Esophagus squamous epithelium (tissue), 5 donors: ENCODE measurements at places on chromosomes 5 and 9.

DNA sequence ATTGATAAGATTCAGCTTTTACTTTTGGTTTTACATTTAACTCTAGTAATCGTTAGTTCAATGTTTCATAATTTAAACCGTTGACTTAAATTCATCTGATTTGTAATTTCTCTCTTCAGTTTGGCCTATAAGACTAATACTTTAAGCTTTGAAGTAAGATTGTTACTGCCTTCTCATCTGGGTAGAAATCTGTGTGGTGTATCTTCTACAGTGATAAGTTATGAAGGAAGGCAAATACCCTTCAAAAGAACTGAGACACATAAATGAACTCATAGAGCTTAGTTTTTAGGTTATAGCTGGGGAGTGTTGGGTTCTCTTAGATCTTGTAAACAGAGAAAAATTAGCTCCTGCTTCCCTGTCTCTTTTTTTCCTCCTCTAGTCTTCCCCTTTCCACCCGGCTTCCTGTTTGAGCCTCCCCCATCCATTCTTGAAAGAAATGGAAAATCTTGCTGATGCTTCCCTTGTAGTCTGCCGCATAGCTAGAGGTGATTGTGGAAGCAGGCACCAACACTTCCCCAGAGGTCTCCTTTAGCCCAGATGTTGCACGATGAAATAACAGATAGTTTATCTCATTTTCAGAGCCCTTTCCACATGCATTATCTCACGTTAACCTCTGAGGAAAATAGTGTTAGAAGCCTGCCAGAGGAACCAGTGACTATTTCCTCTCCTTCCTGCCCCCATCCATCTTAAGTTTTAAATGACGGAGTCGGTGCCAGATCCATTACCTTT, 2.0 kb upstream of the F2RL2 start:
- no peak for DNase-seq

DNA sequence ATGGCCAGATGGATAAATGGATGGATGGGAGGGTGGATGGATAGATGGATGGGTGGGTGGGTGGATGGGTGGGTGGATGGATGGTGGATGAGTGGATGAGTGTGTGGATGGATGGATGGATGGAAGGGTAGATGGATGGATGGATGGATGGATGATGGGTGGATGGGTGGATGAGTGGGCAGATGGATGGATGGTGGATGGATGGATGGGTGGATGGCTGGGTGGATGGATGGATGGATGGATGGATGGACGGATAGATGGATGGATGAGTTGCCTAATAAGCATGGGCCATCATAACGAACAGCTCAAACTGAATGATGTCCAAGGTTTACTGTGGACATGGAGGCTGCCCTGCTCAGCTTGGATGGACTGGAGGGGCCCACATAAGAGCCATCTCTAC, 89.8 kb upstream of the SMIM23 start:
- no peak for DNase-seq

- no peak for DNase-seq
These were observed 44.9 kb downstream of the APBA1 start for GRCh38 chr9:69627281-69627680.

GRCh38 chr5:153748823-153749222, 258.4 kb downstream of the GRIA1 start:
- no peak for DNase-seq

DNA sequence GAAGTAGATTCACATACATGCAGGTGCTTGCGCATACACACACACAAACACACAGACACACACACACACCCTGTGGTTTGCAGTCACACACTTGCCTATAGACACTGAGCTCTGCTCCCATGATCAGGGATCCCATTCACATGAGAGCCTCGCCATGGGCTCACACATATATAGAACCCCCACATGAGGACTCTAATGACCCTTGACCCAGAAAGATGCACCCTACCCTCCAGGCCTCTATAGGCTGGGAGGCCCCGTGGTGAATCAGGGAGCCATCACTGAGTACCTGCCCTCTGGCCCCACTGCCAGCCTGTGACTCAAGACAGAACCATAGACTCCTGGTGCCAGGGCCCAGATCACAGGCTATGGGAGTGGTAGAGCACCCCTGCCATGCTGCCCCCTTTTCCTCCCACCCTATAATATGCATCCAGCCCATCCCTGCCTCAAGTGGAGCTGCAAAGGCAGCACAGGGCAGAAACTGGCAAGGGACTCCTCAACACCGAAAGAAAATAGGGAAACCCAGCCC, 3.3 kb upstream of the AQP3 start:
- no peak for DNase-seq

- DNase-seq, result no peak
These were observed 243.8 kb downstream of the CSNK1G3 start for GRCh38 chr5:123755653-123756317.

DNA sequence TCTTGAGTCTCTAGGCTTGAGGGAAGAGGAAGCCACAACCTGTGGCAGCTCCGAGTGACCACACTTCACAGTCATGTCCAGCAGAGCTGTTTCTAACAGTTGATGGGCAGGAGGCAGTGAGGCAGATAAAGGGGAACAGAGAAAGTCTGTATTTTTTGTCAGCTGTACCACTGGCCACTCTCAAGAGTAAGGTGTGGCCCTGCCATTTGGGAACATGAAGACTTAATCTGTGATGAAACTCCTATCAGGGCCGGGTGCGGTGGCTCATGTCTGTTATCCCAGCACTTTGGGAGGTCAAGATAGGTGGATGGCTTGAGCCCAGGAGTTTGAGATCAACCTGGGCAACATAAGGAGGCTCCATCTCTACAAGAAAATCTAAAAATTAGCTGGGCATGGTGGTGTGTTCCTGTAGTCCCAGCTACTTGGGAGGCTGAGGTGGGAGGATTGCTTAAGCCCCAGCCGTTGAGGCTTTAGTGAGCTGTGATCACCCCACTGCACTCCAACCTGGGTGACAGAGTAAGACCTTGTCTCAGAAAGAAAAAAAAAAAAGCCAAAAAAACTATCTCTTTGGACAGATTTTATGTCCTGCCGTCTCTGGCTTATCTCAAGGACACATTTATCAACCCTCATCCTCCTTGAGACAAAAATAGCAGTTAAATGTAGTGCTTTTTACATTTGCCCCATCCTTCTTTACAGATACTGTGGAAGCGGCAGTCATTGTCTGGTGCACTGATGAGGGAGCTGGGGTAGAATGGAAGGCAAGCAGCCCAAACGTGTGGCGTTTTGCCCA, 11.9 kb upstream of the COL15A1 start:
- DNase-seq, result no peak

GRCh38 chr9:7871977-7872730, 72.6 kb upstream of the DMAC1 start:
- DNase-seq, result no peak

GRCh38 chr9:127140842-127141675, 18.6 kb upstream of the ANGPTL2 start:
- DNase-seq, result no peak

DNA sequence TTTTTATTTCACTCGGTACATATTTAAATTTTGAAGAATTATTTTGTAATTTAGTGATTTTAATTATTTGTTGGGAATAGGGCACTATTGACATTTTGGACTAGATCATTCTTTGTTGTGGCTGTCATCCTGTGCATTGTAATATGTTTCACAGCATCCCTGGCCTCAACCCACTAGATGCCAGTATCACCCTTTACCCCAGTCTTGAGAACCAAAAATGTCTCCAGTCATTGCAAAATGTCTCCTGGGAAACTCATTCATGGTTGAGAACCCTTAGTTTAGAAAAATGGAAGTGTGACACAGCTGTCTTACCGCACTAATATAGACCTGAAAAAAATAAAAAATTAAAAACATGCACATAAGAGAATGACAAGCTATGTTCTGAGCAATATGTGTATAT, 88.4 kb upstream of the CCDC152 start:
- no peak for DNase-seq

DNA sequence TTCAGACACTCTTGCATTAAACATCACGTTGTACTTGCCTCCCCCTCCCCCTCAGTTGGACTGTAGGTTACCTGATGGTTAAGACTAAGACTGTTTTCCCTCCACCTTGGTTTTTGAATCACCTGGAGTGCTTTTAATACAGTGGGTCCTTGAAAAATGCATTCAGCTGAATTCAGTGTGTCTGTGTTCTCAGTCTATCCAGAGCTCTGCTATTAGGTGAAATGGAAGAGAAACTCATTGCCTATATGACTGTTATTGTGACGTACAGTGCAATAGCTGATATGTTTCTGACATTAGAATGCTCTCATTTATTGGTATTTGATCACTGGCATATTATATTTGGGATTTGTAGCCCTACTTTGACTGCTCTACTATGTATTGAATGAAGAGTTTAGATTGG, 108.5 kb downstream of the F2RL2 start:
- DNase-seq, result no peak

DNA sequence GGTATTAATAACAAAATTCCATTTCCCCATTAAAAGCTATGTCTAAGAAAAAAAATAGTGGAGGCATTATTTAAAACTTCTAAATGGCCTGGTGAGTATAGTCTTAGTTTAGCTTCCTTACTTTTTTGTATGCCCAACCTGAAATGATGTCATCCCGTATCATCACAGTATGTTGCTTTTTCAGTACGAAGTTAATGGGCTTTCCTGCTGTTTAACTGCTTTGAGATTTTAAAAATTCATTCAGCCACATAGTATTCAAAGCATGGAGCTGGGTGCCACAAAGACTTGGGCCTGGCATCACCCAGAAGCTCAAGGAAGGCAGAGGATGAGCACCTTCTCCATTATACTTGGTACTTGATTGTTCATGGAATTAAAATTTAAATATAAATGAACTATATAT, 7.4 kb downstream of the F2RL2 start:
- no peak for DNase-seq
